Stimulated activated CD4-positive, alpha-beta T cell treated with anti-CD3 and anti-CD28 coated beads, Interleukin-12 subunit alpha, Interleukin-12 subunit beta, amount 100 ng/mL, for 24 hours (primary cell): ENCODE measurements at places on chromosomes 3 and 15.

DNA sequence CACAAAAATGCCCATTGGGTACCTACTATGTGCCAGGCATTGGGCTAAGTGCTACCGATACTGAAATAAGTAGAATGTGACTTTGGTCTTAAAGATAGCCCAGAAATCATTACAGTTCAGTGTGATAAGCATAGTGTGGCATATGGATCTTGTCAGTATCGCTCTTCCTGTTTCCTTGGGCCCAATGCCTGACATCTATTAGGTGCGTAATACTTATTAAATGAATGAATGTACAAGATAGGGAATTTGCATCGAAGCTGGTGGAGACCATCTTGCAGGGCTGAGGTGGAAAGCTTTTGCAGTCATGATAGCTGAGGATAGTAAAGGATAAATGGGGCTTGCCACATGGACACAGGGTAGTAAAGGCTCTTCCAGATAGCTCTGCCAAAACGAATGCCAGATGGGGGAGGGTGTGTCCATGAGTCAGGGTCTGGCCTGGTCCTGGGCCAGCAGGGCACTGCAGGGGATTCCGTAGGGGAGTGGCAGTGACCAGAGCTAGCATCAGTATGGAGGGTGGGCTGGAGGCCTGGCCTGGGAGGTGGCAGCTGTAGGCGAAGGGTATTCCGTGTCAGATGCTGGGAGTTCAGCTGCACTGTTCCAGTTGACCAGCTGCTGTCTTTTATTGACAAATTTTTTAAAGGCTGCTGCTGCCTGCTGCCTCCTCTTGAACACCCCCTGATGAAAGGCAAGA lies 23.5 kb downstream of the TSEN2 start:
- DNase-seq: no peak

GRCh38 chr3:198051836-198052235 lies 91.8 kb downstream of the LMLN start:
- DNase-seq: no peak

GRCh38 chr3:70684701-70685100 lies 372.3 kb upstream of the MDFIC2 start:
- no peak for DNase-seq

GRCh38 chr3:11019116-11019819 lies 26.7 kb downstream of the SLC6A1 start:
- DNase-seq: no peak

DNA sequence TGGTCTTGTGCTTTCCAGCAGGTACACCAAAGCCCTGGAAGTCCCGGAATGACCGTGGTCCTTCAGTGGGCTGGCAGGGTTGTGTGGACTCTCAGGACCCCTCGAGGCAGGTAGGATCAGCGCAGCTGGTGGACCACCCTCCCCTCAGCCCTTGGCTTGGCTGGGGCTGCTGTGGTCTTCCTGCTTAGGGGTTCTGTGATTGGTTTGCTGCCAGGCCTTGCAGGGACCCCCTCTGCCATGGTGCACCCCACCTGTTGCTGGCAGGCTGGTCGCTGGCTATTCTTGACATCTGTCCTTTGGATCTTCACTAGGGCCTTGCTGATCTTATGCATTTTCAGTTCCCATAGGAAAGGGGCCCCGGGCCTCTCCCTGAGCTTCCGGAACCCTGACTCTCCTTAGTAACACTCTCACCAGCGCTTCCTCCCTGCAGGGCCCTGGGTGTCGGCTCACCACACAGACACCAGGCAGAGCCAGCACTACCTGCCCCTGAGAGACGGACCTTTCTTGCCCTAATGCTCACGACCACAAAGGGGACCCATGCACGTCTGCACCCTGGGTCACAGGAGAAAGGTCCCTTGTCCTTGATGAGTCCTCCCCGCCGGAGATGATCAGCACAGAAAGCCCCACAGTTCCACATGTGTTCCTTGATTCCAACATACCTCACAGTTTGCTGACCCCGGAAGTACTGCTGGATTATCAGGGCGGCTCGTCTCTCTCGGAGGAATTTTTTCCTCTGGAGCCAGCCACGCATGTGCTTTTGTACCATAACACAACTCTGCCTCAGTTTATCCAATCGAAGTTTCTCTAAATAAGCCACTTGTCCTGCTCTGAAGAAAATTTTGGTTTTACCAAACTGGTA lies 51.7 kb downstream of the MYO5C start:
- no peak for DNase-seq

- DNase-seq: no peak
Measured at GRCh38 chr3:71701251-71701762, 23.9 kb downstream of the EIF4E3 start.

GRCh38 chr3:149495581-149496125 lies 21.2 kb downstream of the TM4SF4 start:
- DNase-seq: no peak

DNA sequence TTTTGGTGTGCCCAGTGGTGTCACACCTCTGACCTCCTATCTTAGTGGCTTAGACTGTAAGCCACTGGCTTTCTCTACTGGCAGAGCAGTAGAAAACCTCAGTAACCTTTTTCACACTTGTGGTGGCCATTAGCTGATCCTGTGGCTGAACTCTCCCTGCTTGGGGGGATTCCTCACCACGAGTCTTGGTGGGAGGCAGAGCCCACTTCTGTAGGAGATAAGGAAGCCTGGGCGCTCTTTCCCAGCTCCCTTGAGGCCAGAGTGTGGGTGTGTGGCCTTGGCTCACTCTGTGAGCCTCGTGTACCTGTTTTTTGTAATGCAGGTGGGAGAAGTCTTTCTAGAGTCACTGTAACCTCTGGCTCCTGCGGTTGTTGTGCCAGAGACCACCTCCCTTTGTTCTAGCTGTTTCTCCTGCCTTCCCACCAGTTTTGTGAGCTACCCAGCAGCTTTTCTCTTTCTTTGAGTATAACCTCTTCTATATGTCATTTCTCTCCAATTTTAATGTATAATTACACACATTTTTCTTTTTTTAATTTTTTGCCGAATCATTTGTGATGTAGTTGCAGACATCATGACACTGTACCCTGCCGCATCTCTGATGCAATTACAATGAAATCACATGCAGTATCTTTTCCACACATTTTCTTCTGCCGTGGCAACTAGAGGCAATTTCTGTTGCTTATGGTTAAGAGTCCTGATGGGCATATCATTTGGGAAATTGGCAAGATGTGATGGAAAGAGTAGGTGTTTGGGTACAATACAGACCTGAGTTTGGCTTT lies 13.8 kb downstream of the XCR1 start:
- DNase-seq: no peak

GRCh38 chr3:45802146-45802545 lies 5.8 kb upstream of the SLC6A20 start:
- DNase-seq: no peak

- DNase-seq: no peak
Measured at GRCh38 chr3:33962396-33962795, 164.0 kb downstream of the PDCD6IP start.

DNA sequence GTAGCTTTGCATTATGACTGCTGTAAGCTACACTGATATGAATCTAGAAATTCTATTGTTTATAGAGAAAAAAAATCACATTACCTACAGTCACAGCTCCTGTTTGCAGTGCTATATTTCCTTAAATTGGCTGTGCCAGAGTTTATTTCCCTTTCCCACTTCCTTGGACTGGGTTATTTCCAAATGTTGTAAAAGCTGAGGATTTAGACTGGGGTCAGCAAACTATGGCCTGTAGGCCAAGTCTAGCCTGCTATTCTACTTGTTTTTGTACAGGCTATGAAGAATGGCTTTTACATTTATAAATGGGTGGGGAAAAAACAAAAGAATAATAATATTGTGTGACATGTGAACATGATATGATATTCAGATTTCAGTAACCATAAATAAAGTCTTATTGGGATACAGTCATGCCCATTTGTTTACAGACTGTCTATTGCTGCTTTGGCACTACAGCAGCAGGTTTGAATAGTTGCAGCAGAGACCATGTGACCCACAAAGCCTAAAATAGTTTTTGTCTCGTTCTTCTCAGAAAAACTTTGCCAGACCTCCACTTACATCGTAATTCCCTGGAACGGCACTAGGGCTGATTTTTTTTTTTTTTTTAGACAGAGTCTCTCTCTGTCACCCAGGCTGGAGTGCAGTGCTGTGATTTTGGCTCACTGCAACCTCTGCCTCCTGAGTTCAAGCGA lies 7.8 kb downstream of the GLDN start:
- DNase-seq: no peak

GRCh38 chr15:81163961-81164800 lies 30.1 kb downstream of the CFAP161 start:
- DNase-seq: no peak

GRCh38 chr15:101152914-101153313 lies 98.9 kb downstream of the CHSY1 start:
- DNase-seq: no peak

DNA sequence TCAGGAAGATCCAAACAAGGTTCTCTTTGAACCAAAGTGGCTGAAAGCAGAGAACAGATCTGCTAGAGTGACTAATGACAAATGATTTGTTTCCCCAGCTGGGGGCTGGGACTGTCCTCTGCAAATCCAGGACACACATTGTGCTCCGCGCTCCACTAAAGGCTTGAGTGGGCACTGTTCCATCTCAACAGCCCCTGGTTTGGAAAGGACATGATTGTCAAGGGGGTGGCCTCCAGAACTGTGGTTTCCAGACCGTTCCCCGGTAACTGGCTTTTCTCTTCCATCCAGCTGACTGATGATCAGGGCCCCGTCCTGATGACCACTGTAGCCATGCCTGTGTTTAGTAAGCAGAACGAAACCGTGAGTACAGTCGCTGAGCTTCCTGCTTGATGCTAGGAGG lies 91.0 kb downstream of the LRTM1 start:
- no peak for DNase-seq

- DNase-seq: no peak
Measured at GRCh38 chr3:38992117-38992760, 59.5 kb downstream of the SCN11A start.

- DNase-seq: no peak
Measured at GRCh38 chr3:3196148-3196861, 16.8 kb upstream of the CRBN start.
